ENCODE measurements at places on chromosomes 13 and 19.

- no peak for DNase-seq
Observed at GRCh38 chr13:73212482-73212881, 153.7 kb downstream of the KLF5 start.

DNA sequence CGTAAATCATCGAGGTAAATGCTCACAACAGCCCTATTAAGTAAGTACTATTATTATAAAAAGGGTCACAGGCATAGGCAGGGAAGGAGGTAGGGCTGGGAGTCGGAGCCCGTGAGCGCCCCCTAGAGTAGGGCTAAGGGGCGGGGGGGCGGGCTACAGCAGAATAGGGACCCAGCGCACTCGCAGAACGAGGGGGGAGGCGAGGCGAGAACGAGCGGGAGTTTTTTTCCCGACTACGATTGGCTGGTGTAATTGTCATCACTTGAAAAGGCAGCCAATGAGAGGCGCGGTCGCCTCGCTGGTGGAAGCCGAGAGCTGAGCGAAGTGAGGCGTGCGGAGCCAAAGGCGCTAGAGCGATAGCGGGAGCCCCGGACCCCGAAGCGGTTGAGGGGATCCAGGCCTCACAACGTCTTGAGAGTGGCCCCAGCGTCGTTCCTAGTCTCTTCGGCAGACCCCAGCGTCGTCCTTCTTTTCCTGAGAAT is 24.2 kb downstream of the KEAP1 start:
- DNase-seq = peak; percentile 83

- no peak for DNase-seq
Observed at GRCh38 chr13:97267418-97268059, 45.4 kb downstream of the MBNL2 start.

- DNase-seq = no peak
Observed at GRCh38 chr19:6383188-6383587, 7.5 kb upstream of the PSPN start.

- DNase-seq = no peak
Observed at GRCh38 chr13:91516799-91517198, 118.4 kb downstream of the GPC5 start.

GRCh38 chr19:15974856-15975255 is 26.0 kb downstream of the OR10H4 start:
- DNase-seq = no peak

GRCh38 chr19:42407085-42407815 is 17.2 kb upstream of the CNFN start:
- no peak for DNase-seq

GRCh38 chr19:55070466-55071128 is 5.1 kb upstream of the EPS8L1 start:
- DNase-seq = no peak

GRCh38 chr13:50990818-50991506 is 81.4 kb downstream of the RNASEH2B start:
- DNase-seq = no peak

GRCh38 chr13:94646904-94647303 is 45.2 kb downstream of the GPR180 start:
- DNase-seq = no peak

GRCh38 chr19:42965176-42965575 is 28.2 kb upstream of the PSG7 start:
- DNase-seq = no peak

GRCh38 chr19:6221878-6222746 is 57.7 kb downstream of the MLLT1 start:
- no peak for DNase-seq

DNA sequence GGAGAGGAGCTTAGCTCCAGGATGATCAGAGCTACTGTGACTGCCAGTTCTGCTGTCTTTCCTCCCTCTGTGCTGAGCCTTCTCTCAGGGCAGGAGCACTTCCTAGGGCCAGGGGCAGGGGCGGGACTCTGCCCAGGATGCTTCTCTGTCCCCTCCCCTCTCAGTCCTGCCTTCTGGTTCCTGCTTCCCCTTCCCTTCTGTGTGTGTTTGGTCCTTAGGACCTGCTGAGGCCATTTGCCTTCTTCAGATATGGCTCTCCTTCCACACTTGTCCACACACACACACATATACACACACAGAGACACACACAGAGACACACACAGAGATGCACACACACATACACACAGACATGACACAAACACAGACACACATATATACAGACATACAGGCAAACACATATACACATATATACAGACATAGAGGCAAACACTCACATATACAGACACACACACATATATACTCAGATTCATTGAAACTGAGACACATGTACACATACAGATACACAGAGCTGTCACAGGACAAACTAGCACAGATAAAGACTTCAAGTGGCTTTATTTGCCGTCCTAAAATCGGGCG is 22.0 kb upstream of the CD177 start:
- no peak for DNase-seq

DNA sequence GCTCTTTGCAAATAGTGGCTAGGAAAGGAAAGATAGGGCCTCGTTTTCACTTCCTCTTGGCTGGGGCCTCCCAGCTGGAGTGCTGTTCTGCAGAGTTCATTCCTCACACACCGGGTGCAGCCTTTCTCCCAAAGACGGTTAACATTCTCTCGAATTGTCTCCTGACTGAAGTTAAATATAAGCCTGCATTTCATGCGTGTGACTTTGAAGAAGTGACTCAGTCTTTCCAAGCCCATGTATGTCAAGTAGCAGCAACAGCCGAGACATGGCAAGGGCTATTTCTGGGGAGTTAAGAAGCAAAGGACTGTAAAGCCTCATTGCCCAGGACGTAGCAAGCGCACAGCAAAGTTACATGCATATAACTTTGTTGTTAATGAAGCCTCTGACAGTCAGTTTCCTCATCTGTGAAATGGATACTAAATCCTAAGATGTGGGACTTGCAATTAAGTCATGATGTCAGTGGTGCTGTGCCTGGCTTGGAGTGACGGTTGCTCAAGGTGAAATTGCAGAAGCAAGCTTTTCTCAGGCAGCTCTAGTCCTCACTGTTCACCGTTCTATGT is 502.4 kb downstream of the MYO16 start:
- DNase-seq = no peak

DNA sequence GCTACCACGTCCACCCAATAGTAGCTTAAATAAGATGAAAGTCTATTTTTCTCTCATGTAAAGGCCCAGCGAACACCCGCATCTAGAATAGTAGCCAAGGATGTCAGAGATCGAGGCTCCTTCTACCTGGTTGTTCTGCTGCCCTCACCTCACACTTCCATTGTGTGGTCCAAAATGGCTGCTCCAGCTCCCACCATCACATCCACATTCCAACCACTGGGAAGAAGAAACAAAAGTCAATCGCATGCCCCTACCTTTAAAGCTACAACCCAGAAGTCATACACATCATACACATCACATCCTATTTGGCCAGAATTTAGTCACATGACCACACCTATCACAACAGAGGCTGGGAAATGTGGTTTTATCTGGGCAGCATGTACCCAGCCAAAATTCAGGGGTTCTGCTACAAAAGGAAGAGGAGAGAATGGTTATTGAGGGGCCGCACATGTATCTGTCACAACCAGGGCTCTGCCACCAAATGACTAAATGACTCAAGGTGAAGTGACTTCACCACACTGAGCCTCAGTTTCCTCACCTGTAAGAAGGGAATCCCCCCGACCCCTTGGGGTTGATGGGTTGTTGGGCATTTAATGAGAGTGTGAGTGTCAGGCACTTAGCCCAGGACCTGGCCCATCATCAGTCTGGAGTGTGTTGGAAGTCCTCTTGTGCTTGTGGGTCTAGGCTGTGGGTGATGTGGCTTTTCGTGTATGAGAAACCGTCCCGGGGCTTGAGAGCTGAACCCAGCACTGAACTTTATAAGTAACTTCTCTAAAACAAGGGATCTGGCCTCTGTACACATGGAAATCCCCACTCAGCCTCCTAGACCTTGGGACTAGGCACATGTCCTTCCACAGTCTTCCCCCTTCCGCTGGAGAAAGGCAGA is 10.2 kb upstream of the CBLC start:
- DNase-seq = no peak

- no peak for DNase-seq
Observed at GRCh38 chr13:63381078-63381859, 1965.6 kb upstream of the PCDH20 start.

DNA sequence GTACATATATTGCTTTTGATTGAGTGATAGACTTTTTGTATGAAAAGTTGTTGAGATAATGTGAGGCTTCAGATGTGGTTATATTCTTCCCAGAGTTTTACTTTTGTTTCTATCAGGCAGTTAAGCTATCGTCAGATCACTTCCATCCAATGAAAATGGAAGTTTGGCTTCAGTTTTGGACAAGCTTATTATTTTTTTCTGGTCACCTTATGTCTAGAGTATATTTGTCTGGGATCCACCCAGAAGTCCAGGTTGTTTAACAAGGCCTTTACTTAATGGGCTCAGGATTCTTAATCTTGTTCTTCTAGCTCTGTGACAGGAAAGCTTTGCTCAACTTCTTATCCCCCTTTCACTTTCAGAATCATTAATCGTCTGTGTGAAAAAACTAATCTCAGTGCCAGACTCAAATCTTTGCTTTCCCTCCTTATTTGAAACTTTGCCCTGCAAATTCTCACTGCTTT is 150.9 kb downstream of the PDS5B start:
- DNase-seq = no peak

- DNase-seq = no peak
Observed at GRCh38 chr19:51242881-51243630, 7.8 kb upstream of the SIGLECL1 start.

GRCh38 chr13:44049081-44049945 is 169.6 kb downstream of the LACC1 start:
- no peak for DNase-seq

GRCh38 chr13:67175836-67176459 is 54.2 kb downstream of the PCDH9 start:
- no peak for DNase-seq

DNA sequence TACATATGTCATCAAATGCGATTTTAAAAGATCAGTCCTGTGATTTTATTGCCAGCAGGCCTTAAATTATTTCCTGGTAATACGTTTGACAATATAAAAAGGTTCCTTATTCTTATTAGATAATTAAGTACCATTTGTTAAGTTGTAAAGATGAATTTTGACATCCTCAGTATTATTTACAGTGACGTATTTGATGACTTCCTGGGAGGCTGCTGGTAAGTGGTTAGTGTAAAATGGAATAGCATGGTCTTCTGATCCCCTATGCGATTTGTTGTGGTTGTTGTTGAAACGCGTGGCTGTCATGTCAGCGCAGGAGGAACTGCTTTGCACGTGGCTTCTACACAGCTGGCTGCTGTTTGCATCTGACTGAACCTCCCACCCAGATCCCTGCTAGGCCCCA is 99.7 kb downstream of the DCLK1 start:
- DNase-seq = no peak

DNA sequence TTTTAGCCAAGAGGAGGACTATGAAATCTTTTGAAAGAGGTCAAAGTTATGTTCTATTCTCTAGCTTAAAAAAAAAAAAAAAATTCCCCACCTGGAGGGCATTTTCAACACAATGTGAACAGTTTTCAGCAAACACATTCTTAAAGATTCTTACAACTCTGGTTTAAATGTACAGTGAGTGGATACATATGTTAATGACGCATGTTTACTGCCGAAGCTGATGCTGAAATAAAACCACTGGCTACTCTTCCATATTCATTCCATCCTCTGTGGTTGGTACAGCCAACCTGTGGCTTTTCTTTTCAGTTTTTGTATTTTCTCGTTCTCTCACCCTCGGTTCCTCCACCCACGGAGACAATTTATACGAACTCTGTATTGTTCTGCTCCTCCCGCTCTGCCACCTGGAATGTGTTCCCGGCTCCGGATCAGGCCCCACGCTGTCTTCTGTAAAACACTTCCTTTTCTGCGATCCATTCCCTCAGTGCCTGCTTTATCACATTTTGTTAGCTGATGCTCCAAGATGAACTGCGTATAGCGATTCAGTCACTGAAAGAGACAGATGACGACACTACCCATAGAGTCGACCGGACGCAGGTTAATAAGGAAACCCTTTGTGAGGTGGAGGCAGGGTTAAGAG is 466.4 kb upstream of the ARGLU1 start:
- no peak for DNase-seq

- no peak for DNase-seq
Observed at GRCh38 chr19:16518483-16519229, 22.5 kb downstream of the C19orf44 start.

GRCh38 chr19:52622261-52622660 is 15.9 kb downstream of the ZNF83 start:
- DNase-seq = no peak

GRCh38 chr19:19211499-19212420 is at the start of gene NCAN:
NCAN (plus strand) TSS chr19:19211958; CDS start chr19:19216954, 4,996 bp downstream.
- DNase-seq = no peak

Data from activated T-cell treated with anti-CD3 and anti-CD28 coated beads for 48 hours (primary cell).